CD14-positive monocyte (primary cell): ENCODE measurements at places on chromosomes 3 and 15. TPM values are rescaled to one million over a fixed set of nuclear protein-coding genes. Genes with fewer than 3 reads are reported as not detected.

GRCh38 chr3:184382326-184383032, 2.6 kb downstream of the CHRD start:
- H3K4me1 ChIP-seq, result peaks cover 13% of the 10 kb centered on the region
- no peak for DNase-seq
- H3K36me3 ChIP-seq, result no peaks in the 10 kb centered on the region
- peaks cover 53% of the 10 kb centered on the region for H3K27me3 ChIP-seq
- H3K4me3 ChIP-seq, result no peak overlapping the region

The GPR171 gene
- 0.20 TPM for polyA plus RNA-seq

DNA sequence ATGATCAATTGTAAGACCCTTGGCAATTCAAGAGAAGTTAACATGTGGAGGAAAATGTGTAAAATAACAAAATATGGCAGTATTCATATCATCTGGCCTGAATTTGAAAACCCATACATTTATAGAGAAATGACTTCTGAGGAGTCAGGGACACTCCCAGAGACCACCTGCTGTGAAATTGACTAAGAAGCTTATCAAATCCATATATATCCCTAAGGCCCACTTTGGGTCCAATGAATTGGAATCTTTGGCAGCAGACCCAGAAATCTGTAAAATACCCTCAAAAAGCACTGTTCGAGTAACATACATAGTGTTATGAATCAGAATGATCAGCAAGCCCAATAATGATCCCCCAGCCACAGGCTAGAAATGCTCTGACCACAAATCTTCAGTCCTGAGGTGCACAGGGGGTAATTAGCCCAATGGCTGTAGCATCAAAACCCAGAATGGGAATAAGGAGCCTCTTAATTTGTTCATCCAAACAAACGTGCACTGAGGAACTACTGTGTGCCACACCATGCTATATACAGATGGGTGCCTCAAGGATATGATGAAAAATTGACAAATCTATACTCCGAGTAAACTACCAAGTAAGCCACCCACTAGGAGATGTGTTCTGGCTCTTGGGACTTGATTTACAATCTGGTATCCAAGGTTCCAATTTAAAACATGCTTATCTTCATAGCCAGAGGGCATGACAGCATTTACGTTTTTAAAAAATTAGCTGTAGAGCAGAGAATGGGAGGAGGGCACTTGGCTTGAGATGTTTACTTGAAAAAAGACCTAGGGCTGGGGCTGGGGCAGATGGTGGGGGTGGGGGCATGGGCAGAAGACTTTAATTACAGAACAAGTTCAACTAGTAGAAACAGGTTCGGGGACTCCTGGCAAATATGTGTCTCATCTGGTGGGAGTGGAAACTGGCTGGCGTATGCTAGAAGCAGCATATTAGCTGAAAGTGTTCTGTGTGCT, 9.1 kb upstream of the ARHGEF3 start:
- DNase-seq, result no peak
- H3K4me1 ChIP-seq, result no peaks in the 10 kb centered on the region
- H3K36me3 ChIP-seq, result no peaks in the 10 kb centered on the region
- no peak overlapping the region for H3K4me3 ChIP-seq
- no peaks in the 10 kb centered on the region for H3K27me3 ChIP-seq

- no peaks in the 10 kb centered on the region for H3K27me3 ChIP-seq
- H3K4me3 ChIP-seq, result no peak overlapping the region
- no peak overlapping the region for H3K27ac ChIP-seq
- H3K4me1 ChIP-seq, result peaks cover 20% of the 10 kb centered on the region
These were observed 94.1 kb upstream of the SKOR1 start for GRCh38 chr15:67731112-67731721.

GRCh38 chr3:162586591-162586990, 1090.0 kb downstream of the OTOL1 start:
- no peak overlapping the region for H3K4me3 ChIP-seq
- H3K27me3 ChIP-seq, result no peaks in the 10 kb centered on the region
- no peak overlapping the region for H3K27ac ChIP-seq
- H3K4me1 ChIP-seq, result no peaks in the 10 kb centered on the region
- DNase-seq, result no peak
- no peaks in the 10 kb centered on the region for H3K36me3 ChIP-seq

The PLAAT1 gene
- polyA plus RNA-seq, result not detected

- no peak overlapping the region for H3K4me3 ChIP-seq
- H3K36me3 ChIP-seq, result peaks cover 31% of the 10 kb centered on the region
- peak overlapping the region; percentile 39 for H3K27ac ChIP-seq
- no peaks in the 10 kb centered on the region for H3K27me3 ChIP-seq
- no peak for DNase-seq
- H3K4me1 ChIP-seq, result peaks cover 30% of the 10 kb centered on the region
These were observed 18.8 kb downstream of the PLXND1 start for GRCh38 chr3:129587566-129588210.

DNA sequence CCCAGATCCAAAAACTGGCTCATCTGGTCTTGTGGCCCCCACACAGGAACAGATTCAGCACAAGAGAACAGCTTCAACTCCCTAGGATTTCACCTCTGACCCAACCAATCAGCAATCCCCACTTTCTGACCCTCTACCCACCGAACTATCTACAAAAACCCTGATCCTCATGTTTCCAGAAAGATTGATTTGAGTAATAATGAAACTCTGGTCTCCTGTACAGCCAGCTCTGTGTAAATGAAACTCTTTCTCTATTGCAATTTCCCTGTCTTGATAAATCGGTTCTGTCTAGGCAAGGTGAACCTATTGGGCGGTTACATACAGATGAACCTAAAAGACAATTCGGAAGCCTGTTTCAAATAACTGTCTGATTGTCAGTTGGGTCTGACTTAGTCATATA, 847.6 kb upstream of the ALCAM start:
- no peak for DNase-seq
- H3K4me1 ChIP-seq, result peaks cover 9% of the 10 kb centered on the region
- no peak overlapping the region for H3K4me3 ChIP-seq

- no peaks in the 10 kb centered on the region for H3K27me3 ChIP-seq
- no peak for DNase-seq
- H3K4me1 ChIP-seq, result peaks cover 39% of the 10 kb centered on the region
These were observed 4.2 kb downstream of the TWF2 start for GRCh38 chr3:52234516-52235447.

GRCh38 chr3:195085356-195086130, 185.4 kb downstream of the XXYLT1 start:
- DNase-seq, result no peak
- H3K4me1 ChIP-seq, result peaks cover under 1% of the 10 kb centered on the region
- no peak overlapping the region for H3K27ac ChIP-seq
- no peaks in the 10 kb centered on the region for H3K36me3 ChIP-seq

The GRK7 gene
- polyA plus RNA-seq, result not detected

The CRYGS gene
- 0.25 TPM for polyA plus RNA-seq
